ENCODE measurements at places on chromosomes 7 and 10.

- no peak for DNase-seq
These were observed 96.8 kb upstream of the PHYHIPL start for GRCh38 chr10:59079386-59080226.

- DNase-seq = no peak
These were observed 19.8 kb downstream of the TSPAN13 start for GRCh38 chr7:16773326-16773725.

GRCh38 chr10:111128331-111129180, 51.7 kb downstream of the ADRA2A start:
- DNase-seq = no peak

DNA sequence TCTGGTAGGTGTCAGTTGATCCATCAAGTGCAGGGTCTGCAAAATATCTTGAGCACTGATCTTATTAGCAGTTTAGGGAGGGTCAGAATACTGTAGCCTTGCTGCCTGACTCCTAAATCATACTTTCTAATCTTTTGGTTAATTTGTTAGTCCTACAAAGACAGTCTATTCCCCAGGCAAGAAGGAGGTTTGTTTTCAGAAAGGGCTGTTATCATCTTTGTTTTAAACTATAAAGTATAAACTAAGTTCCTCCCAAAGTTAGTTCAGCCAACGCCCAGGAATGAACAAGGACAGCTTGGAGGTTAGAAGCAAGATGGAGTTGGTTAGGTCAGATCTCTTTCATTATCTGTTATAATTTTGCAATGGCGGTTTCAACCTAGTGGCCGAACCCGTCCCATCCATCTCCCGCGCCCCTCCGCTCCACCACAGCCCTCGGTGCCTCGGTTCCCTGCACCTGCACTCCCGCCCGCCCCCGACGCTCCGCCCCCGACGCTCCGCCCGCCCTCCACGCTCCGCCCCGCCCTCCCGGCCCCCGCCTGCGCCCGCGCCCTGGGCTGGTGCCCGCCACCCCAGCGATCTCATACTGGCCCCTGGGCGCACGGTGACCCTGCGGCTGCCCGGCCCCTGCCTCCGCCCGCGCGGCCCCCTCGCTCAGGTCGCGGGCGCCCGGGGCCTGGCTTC, at the start of gene ADCK2:
Gene ADCK2, plus strand, starts transcription at position 564 of the 681 bp plus-strand sequence. CDS start 386 bp downstream, outside the sequence.
- DNase-seq = no peak

- no peak for DNase-seq
These were observed 31.6 kb upstream of the SLC29A3 start for GRCh38 chr10:71287456-71287855.

- no peak for DNase-seq
These were observed 89.0 kb upstream of the NPTX2 start for GRCh38 chr7:98528079-98528478.

- no peak for DNase-seq
These were observed 20.3 kb downstream of the SMURF1 start for GRCh38 chr7:99123571-99124033.

- DNase-seq = no peak
These were observed 9.2 kb downstream of the NPFFR1 start for GRCh38 chr10:70274643-70275042.
